Panc1 (cell line): ENCODE measurements at places on chromosomes 6 and 20. TPM values are rescaled to one million over a fixed set of nuclear protein-coding genes. Genes with fewer than 3 reads are reported as not detected.

DNA sequence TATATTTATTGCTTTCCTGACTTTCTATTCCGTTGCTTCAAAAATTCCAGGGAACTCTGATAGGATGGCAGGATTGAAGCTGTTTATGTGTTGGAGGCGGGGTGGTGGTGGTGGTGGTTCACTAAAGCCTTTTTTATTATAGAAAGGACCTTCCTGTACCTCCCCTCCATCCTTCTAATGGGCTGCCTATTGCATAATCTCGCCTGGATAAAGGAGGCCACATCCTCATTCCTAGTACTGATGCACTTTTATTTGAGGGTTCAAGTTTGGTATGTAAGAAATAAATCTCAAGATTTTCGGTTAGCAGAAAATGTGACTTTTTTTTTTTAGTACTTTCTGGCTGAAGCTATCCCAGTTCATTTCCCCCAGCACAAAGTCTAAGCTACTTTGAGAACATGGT, 18.7 kb upstream of the CTAGE9 start:
- no peaks in the 10 kb centered on the region for H3K27me3 ChIP-seq
- no peak overlapping the region for H3K4me3 ChIP-seq
- no peaks in the 10 kb centered on the region for H3K36me3 ChIP-seq

DNA sequence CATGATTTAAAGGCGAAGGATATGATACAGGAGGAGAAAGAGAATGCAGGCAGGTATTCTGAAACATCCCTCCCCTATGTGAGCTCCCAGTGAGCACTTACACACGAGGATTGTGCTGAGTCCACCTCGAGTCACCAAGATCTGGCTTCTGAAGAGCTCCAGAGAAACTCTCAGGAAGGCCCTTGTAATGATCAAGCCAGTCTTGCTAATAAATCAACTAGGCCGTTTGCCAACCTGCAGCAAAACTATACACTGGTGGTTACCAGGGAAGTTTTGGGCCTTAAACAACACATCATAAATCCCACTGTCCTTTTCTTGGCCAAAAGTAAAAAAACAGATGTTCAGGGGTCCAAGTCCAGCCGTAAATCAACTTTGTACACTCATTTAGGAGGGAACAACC, 79.2 kb downstream of the STXBP5 start:
- peaks cover 14% of the 10 kb centered on the region; the same call in 1 of the 2 replicates for H3K4me1 ChIP-seq
- H3K4me3 ChIP-seq: no peak overlapping the region
- DNase-seq: no peak
- H3K27ac ChIP-seq: no peak overlapping the region; the same call in 1 of the 2 replicates

DNA sequence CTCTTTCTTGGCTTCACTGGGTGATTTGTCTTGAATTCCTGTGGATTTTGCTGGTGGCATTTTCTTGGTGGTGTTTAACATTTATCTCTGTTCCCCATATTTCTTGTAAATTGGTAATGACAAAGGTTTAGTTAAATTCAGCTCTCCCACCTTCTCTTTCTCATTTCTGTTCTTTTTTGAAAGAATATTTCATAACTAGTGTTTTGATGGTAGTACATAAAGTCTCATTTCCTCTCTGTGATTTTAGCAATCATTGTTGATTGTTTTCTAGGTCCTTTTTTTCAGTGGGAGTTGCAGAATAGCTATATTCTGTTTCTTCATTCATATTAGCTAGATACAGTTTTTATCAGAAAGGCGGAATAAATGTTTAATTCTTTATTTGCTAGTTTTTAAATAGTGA, 73.1 kb downstream of the QKI start:
- H3K27ac ChIP-seq: no peak overlapping the region
- peaks cover 34% of the 10 kb centered on the region for H3K4me1 ChIP-seq
- no peak overlapping the region for H3K4me3 ChIP-seq
- no peaks in the 10 kb centered on the region for H3K36me3 ChIP-seq

DNA sequence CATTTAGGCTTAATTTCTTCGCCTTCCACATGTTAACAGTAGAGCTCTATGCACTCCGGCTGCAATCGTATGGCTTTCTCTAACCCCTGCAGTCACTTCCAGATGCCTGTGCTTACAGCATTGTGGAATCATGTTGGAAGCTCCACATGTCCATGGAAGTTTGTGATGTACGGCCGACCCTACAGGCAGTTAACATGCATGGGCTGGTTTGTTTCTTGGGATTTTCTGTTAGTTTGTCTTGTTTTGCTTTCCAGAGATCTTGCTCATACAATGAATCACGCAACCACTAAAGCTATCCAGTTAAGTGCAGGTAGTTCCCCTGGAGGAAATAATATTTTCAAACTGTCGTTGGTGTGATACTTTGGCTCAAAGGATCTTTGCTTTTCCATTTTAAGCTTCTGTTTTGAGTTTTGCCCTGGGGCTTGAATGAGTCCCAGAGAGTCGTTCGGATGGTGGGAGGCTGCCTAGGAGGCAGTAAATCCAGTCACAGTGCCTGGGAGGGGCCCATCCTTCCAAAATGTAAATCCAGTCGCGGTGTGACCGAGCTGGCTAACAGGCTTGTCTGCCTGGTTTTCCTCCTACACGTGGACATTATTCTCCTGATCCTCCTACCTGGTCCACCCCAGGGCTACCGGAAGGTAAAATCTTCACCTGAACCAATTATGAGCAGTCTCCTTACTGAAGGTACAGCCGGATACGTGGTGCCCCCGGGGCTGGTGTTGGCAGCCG, 225.9 kb downstream of the SMOC2 start:
- no peaks in the 10 kb centered on the region for H3K36me3 ChIP-seq
- H3K27me3 ChIP-seq: peaks cover 29% of the 10 kb centered on the region
- no peak overlapping the region for H3K27ac ChIP-seq
- DNase-seq: no peak
- no peaks in the 10 kb centered on the region for H3K4me1 ChIP-seq
- H3K4me3 ChIP-seq: no peak overlapping the region

DNA sequence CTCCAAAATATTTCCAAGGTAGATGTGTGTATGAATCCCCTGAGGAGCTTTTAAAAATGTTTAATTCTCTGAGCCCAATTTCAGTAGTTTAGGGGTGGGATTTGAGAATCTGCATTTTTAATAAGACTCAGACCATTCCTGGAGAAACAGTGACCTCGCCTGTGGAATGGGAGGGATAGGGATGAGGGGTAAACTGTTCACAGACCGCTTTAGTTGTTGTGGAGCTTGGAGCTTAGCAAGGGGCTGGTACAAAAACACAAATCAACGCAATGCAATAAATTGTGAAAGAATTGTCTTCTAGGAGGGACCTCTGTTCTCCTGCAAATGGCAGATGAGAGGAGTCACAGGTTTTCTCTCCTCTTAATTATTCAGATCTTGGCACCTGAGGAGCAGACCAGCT, 239.3 kb upstream of the SULF2 start:
- no peaks in the 10 kb centered on the region for H3K36me3 ChIP-seq
- no peak overlapping the region for H3K27ac ChIP-seq
- no peak overlapping the region for H3K4me3 ChIP-seq
- DNase-seq: no peak
- H3K4me1 ChIP-seq: no peaks in the 10 kb centered on the region

DNA sequence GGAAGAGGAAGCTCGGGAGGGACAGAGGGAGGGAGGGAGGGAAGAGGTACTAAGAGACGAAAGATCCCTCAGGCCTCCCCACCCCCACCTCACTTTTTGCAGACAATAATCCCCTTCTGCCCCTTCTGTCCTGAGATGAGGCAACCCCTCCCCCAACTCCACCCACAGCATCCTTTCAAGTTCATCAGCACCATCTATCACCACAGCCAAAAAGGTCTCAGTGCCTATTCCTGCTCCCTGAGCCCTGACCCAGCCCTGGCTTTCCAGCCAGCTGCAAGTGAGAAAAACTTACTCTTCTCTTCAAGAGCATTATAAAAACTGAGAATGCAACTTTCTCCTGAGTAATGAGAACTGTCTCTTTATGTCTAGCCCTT, 133.2 kb upstream of the LRFN2 start:
- no peak for DNase-seq
- no peak overlapping the region for H3K4me3 ChIP-seq
- no peaks in the 10 kb centered on the region for H3K36me3 ChIP-seq
- H3K4me1 ChIP-seq: no peaks in the 10 kb centered on the region

- no peak overlapping the region for H3K27ac ChIP-seq
- H3K27me3 ChIP-seq: no peaks in the 10 kb centered on the region
- no peaks in the 10 kb centered on the region for H3K36me3 ChIP-seq
- peak; percentile 78 for DNase-seq
- H3K4me1 ChIP-seq: 0 out of 2 replicates have a peak, but pooled peaks cover 8% of the 10 kb centered on the region
Measured at GRCh38 chr6:113997116-113997515, 26.2 kb upstream of the HDAC2 start.

DNA sequence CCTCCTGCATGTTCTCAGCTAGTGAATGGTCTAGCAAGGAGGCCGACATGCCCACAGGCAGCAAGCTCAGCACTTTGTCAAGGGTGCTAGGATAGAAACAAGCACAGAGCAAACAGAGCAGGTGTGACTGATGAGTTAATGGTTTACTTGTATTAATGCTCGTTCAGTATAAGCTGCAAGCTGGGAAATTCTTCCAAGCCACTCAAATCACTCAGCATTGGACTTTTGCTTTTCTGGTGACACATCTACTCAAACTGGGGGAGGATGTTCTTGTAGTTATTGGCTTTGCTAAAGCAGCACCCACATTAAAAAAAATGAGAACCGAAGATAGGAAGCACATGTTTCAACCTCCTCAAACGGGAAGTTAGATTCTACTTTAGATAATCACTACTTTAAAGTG, 43.1 kb upstream of the NEDD9 start:
- H3K4me3 ChIP-seq: no peak overlapping the region
- H3K36me3 ChIP-seq: no peaks in the 10 kb centered on the region
- no peaks in the 10 kb centered on the region for H3K4me1 ChIP-seq
- no peak for DNase-seq
- no peak overlapping the region for H3K27ac ChIP-seq

DNA sequence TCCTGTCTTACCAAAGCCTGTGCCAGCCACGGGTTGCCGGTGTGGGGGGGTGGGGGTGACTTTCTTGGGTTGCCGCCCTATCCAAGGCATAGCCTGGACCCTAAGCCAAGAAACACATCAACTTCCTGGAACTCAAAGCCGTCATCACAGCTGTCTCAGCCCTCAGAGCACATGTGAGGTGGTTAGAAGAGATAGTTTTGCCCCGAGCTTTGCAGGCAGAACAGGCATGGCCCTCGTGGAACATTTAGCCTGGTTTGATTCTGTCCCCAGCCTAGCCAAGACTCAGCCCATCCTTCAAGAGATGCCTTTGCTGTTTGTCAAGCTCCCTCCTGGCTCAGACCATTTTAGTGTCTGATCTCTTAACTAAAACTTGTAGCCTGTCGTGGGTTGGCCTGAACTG, 64.9 kb downstream of the RREB1 start:
- H3K4me1 ChIP-seq: peaks cover 19% of the 10 kb centered on the region
- H3K4me3 ChIP-seq: no peak overlapping the region
- no peak for DNase-seq
- H3K27me3 ChIP-seq: no peaks in the 10 kb centered on the region

The BCL2L1 gene
- 150 TPM for total RNA-seq
